Stimulated activated CD4-positive, alpha-beta T cell treated with anti-CD3 and anti-CD28 coated beads, Interleukin-2, amount 100 ng/mL, for 48 hours (primary cell): ENCODE measurements at places on chromosomes 2 and 18.

DNA sequence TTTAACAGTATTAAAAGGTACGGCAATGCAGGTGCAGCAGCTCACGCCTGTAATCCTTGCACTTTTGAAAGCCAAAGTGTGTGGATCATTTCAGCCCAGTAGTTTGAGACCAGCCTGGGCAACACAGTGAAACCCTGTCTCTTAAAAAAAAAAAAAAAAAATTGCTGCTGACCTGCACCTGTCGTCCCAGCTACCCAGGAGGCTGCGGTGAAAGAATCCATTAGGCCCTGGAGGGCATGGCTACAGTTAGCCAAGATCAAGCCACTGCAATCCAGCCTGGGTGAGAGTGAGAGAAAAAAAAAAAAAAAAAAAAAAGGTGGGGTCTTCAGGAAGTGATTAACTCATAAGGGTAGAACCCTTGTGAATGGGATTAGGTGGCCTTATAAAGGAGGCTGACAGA is 12.8 kb downstream of the CUL3 start:
- DNase-seq: no peak

GRCh38 chr2:11955314-11955713 is 208.9 kb downstream of the LPIN1 start:
- no peak for DNase-seq

DNA sequence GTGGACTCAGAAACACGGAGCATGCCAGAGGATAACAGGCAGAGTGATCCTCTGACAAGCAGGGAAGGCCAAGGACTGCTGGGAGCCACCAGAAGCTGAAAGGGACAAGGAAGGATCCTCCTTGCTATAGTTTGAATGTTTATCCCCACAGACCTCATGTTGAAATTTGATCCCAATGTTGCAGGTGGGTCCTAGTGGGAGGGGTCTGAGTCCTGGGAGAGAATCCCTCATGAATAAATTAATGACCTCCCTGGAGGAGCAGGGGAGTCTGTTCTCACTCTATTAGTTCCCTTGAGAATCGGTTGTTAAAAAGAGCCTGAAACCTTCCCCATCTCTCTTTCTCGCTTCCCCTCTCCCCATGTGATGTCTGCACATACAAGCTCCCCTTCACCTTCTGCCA is 124.4 kb downstream of the FBXO15 start:
- no peak for DNase-seq

DNA sequence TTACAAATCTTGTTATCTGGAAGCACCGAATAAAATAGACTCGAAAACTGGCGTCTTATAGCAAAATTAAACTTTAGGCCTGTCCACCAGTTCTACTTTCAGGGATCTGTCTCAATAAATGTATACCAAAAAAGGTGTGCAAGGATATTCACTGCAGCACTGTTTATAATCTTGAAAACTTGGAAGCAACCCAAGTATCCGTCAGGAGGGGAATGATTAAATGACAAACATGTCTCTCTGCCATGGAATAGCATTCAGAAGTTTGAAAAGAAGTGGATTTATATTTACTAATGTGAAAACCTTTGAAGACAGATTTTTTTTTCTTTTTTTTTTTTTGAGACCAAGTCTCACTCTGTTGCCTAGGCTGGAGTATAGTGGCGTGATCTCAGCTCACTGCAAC is 32.3 kb upstream of the SATB2 start:
- DNase-seq: no peak

DNA sequence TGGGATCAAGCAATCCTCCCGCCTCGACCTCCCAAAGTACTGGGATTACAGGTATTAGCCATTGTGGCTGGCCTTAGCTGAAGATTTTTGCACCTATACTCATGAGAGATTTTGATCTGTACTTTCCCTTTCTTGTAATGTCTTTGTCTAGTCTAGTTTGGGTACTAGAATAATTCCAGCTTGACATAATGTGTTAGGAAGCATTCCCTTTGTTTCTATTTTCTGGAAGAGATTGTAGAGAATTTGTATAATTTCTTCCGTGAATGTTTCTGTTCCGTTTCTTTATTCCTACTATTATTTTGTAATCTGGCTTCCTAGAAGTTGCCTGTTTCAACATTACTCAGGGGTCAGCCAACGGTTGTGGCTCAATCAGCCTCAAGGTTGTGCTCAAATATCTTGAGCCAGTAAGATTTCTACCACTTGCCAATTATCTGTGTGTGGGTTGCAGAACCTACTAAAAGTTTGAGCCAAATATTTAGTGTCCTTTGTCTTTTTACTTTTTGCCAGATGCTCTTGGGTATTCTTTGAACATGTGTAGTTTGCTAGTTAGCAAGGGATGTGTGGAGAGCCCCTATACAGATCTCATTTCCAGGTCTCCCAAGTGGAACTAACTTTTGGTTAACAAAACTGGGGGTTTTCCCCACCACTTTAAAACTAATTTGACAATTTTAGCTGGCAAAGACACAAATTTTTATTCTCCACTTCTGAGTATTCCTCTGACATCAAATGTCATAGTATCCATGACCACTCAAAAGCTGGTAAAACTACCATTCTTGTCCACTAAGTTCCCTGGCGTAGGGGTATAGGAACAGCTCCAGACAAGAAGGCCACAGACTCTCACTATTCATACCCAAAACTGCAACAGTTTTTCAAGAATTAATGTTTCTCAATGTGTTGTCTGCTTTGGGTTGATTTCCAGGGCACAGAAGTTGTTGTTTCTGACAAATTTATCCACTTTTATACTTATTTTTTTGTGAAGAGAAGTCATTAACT is 42.8 kb upstream of the BAZ2B start:
- DNase-seq: no peak

GRCh38 chr2:108907822-108908712 is 81.0 kb downstream of the EDAR start:
- DNase-seq: no peak

- DNase-seq: no peak
Observed at GRCh38 chr2:32991091-32991845, 44.5 kb downstream of the LTBP1 start.

DNA sequence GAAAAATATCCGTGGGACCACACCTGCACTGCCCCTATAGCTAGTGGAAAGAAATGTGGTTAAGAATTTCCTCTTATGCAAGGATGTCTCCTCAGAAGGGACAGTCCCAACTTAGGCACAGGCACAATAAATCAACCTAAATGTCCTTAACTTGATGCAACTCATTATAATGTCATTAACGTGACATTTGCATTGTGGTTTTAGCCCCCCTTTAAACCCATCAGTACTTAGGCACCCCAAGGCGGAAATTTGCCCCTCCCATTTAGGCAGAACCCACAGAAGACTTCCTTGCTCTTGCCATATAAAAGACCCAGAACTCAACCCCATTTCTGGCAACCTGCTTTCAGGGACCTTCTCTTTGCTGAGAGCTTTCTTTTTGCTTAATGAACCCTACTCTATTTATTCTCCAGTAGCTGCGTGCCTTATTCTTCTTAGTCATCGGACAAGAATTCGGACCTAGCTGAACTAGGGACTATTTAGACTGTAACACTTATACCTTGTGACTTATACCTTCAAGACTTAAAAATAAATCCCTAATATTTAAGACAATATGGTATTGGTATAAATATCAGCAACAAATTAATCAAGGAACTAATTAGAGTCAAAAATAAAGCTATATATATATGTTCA is 1281.6 kb upstream of the TMEFF2 start:
- no peak for DNase-seq

GRCh38 chr2:219636941-219637841 is 9.8 kb downstream of the SLC4A3 start:
- no peak for DNase-seq

DNA sequence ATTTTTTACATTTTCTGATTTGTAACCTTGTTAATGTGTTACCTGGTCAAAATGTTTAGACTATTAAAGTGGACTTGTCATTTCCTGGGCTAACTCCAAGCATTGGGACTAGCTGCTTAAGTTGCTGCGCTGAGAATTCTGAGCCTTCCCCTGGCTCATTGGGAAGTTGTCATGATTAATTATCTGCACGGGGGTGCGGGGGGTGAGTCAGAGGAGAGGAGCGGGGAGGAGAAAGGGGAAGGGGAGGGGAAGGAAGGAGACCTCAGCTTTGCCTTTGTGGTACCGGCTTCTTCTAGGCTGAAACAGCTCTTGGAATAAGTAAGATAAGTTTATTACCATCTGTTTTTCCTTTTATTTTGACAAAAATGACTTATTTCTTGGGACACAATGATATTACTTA is 52.9 kb upstream of the APCDD1 start:
- DNase-seq: no peak

DNA sequence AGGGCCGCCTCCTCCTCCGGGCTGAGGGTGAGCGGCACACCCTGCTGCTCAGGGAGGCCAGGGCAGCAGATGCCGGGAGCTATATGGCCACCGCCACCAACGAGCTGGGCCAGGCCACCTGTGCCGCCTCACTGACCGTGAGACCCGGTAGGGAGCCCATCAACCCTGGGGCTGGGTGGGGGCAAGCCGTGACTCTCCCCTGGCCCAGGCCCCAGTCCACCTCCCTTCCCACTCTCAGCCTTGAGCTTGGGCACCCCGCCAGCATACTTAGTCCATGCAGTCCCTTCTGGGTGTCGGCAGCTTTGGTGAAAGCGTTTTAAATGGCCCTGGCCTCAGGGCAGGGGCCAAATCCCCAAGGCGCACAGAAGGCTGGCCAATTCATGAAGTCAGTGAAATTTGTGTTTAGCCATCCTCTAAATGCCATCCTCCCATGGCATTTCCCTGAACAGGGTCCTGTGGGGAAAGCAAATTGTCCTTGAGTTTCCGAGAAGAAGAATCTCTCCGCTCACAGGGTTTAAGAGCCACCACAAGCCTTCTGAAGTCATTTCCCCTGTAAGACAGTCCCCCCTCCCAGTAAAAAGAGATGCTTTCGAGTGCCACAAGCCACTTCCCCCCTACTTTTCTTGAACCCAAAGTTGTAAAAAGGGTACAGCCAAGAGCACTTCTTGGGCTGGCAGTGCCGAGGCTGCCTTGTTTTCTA is 17.2 kb downstream of the SPEG start:
- no peak for DNase-seq

DNA sequence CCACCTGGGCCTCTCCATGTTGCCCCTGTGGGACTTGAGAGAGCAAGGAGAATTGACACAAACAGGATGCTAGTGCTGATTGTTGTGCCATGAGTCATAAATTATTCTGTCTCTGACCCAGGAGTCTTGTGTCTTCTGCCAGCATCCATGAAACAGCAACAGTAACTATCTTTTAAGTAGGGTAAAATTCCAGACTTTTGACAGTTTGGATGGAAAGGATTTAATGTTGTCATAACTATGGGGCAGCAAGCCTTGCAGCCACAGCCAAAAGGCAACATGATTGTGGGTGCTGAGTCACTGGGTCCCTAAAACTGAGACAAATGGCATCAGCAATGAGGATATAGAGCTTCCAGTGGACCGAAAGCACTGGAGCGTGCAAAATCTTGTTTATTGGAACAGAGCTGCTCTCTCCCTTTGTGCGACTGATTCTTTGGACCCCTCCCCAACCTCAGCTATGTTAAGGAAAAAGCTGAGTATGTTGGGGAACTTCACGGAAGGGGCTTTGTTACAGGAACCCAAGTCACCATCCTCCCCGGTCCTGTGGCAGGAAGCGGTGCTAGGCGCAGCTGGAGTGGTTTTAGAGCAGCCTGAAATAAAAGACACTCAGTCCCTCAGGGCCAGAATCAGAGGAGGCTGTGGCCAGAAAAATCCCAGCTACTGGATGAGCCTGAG is 9.6 kb upstream of the ITPRIPL1 start:
- DNase-seq: no peak

DNA sequence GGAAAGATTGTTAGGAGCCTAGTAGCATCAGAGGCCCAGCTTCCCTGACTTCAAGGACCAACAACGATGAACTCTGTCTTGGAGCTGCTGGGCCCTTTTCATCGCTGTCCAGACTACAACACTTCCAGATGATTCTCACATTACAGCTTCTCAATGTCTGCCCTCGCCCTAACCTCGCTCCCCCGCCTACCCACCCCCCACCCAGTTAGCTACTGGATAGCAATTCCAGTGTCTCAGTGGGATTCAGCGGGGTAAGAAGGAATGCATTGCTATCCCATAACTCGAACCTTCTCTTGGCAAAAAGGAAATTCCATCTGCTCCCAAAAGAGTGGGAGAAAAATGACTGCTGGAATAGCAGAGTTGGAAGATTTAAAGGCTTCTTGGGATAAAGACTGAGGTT is 65.0 kb downstream of the RPL37A start:
- DNase-seq: no peak

DNA sequence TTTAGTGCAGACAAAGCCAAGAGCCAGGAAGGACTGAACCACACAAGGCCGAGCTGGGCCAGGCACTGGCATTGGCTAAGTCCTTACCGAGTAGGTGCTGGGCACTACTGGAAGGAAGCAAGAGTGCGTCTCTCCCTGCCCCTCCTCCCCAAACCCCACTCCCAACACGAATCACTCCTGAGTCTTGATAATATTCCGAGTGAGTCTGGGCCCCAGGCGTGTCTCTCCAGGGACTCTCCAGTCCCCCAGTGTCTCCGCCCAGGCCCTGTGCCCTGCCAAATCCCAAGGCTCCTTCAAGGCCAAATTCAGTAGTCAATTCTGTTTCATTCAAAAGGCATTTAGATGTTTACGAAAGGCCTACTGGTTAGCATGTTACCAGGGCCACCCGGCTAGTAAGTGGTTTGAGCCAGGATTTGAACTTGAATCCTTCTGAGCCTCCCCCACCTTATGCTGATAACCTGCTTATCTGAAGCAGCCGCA is 82.8 kb downstream of the GLI2 start:
- no peak for DNase-seq

- no peak for DNase-seq
Observed at GRCh38 chr2:86488561-86489250, 47.5 kb downstream of the KDM3A start.

DNA sequence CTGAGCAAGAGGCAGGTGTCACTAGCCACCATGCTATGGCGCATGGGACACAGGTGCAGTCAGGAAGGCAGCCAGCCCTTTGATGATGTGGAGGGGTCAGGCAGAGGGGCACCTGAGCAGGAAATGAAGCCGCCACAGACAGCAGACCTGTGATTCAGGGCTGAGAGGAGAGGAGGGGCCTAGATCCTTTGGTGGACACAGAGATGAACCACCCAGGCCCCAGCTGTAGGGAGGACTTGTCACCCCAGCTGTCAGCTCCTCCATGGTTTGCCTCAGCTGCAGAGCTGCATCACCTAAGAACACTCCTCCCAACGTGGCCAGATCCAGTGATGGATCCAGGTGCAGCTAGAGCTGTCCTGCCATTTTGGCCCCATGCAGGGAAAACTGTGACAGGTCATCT is 11.6 kb downstream of the ASB18 start:
- DNase-seq: no peak

- DNase-seq: peak; percentile 39
Observed at GRCh38 chr2:215793747-215794595, 219.4 kb downstream of the MREG start.

GRCh38 chr2:136243638-136244535 is 125.9 kb upstream of the CXCR4 start:
- DNase-seq: no peak

DNA sequence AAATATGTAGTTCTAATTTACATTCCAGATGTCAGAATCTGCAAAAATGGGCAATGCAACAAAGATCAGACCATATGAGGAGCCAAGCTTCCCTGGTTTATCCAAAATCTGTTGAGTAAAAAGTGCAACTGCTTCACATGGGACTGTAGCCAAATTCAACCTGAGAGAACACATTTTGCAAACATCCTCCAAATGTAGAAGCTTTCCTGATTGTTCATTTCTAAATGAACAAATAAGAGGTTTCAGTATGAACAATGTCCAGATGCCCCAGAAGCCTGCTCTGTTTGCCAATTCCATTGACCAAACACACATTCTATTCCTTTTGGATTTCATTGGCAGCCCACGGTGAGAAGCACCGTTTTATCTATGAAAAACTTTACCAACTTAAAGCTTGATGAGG is 117.9 kb upstream of the OSR1 start:
- DNase-seq: no peak

GRCh38 chr18:54086863-54087262 is 137.6 kb downstream of the MBD2 start:
- no peak for DNase-seq

GRCh38 chr2:59900728-59901452 is 652.6 kb downstream of the BCL11A start:
- DNase-seq: no peak
